ENCODE measurements at places on chromosomes 5 and 9.

DNA sequence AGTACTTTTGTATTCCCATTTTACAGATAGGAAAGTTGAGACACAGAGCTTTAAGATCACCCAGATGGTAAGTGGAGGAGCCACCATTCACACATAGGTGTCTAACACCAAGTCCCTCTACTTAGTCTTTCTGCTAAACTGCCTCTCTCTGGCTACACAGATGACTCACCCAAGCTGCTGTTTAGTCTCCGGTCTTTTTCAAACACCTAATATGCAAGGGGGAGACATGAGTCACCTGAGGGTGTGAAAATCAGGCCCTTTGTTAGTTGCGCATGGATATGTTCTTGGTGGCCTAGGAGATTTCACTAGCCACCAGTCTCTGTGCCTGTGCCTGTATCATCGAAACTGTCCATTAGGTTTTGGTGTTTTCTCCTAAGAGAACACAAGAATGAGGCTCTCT, 117.8 kb downstream of the MAST4 start:
- DNase-seq, result no peak

DNA sequence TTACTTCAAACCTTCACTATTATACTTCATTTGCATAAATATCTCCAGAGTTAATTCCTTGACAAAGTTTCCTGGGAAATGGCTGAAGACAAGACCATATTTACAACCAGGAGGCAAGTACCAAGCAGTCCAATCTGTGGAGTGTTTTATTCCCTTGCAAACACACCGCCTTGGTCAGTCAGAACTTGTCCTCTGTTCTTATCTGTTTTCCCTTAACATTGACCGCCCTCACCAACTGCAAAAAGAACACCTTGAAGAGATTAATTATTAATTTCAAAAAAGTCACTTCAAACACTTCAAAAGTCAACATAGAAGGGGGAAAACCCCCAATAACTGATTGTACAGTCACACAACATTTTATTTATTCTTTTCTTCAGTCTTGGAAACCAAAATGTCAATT, 269.0 kb upstream of the RGMB start:
- DNase-seq, result no peak

DNA sequence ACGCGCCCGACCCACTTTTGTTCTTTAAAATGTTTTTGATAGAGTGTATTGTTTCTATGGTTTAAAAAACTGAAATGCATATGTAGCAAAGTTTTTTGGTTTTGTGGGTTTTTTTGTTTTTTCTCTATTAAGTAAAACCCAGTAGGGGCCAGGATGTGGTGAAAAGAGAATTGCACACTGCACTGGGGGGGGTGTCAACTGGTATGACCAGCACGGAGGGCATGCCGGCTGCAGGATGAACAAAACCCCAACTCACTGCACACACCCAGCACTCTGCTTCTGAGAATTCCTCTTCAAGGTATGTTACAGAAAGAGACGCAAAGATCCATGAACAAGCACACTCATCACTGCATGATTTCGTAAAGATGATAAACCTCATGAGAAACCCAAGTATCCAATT, 75.0 kb downstream of the STK10 start:
- peak; percentile 45 for DNase-seq

GRCh38 chr5:178108966-178109365, 4.4 kb upstream of the N4BP3 start:
- DNase-seq, result no peak

- DNase-seq, result no peak
Observed at GRCh38 chr5:75690669-75691068, 26.6 kb downstream of the POC5 start.

- DNase-seq, result no peak
Observed at GRCh38 chr5:131260895-131261294, 3.0 kb upstream of the CDC42SE2 start.

GRCh38 chr5:151005950-151006576, 14.3 kb upstream of the GPX3 start:
- no peak for DNase-seq

GRCh38 chr5:106154280-106154716, 1516.4 kb downstream of the EFNA5 start:
- DNase-seq, result no peak

DNA sequence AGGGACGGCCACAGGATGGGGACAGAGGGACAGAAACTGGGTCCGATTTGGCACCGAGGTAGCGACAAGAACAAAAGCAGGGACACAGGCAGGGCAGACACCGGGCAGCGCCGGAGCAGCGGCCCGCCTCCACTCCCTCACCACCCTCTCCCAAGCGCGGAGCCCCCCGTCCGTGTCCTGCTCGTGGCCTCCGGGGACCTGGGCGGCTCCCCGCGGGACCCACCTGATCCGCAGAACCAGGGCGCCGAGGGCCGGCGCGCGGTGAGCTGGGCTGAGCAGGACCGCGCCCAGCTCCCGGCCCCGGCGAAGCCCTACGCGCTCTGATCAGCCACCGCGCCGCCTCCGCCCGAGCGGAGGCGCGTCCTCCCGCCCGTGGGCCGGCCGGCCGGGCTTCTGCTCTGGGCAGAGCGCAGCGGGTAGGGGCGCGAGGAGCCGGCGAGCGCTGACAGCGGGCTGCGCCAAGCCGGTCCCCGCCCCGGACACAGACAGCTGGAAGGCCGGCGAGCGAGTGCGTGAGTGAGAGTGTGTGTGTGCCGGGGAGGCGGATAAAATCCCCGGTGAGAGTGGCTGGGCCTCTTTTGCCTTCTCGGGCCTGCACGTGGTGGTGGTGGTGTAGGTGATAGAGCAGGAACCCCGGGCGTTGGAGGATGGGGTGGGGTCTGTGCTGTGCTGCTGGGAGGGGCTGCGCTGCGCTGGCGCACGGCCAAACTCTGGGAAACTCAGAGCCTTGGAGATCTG, at the start of gene GGTA1:
TSS of gene GGTA1 (minus strand) at position 418 of the 738 bp plus-strand sequence. CDS start 31,922 bp downstream, outside the sequence.
- peak; percentile 35 for DNase-seq

- no peak for DNase-seq
Observed at GRCh38 chr5:143275512-143276363, 127.7 kb downstream of the NR3C1 start.

- DNase-seq, result no peak
Observed at GRCh38 chr9:81370096-81370495, 319.3 kb downstream of the TLE1 start.

GRCh38 chr9:21813575-21814473, 11.4 kb downstream of the MTAP start:
- peak; percentile 87 for DNase-seq

- DNase-seq, result no peak
Observed at GRCh38 chr9:14690948-14691730, 2.1 kb downstream of the ZDHHC21 start.

GRCh38 chr5:57552033-57552432, 69.4 kb upstream of the ACTBL2 start:
- no peak for DNase-seq

GRCh38 chr5:175878544-175879438, 7.4 kb downstream of the CPLX2 start:
- DNase-seq, result peak; percentile 33

DNA sequence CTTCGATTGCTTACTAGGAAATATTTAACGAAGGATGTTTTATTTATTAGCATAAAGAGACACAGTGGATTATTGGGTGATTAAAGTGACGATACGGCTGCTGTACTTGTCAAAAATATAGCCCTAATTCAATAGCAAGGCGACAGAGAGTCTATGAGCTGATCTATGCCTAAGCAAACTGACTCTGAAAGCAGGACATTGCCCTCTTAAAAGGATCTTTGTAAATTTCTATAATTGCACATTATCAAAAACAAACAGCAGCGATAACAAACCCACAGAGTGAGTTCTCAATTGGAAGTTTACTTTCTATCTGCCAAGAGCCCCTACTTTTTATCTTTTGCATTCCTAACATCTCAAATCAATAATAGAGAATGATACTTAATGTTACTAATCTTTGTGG, 31.4 kb downstream of the TLX3 start:
- DNase-seq, result no peak

GRCh38 chr9:83060556-83060955, 2.4 kb downstream of the RASEF start:
- DNase-seq, result no peak

- no peak for DNase-seq
Observed at GRCh38 chr5:134103397-134103796, 11.1 kb upstream of the TCF7 start.

GRCh38 chr5:121299153-121299552, 552.5 kb upstream of the FTMT start:
- no peak for DNase-seq

GRCh38 chr9:125896404-125896803, 149.2 kb downstream of the PBX3 start:
- DNase-seq, result no peak

DNA sequence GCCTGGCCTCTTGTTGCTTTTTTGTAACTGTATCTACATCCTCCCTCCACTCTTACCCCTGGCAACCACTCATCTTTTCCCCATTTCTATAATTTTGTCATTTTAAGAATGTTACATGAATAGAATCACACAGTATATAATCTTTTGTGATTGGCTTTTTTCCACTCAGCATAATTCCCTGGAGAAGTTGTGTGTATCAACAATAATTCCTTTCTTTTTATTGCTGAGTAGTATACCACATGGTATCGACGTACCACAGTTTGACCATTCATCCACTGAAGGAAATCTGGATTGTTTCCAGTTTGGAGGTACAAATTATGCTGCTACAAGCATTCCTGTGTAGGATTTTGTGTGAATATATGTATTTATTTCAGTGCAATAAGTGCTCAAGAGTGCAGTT, 21.7 kb upstream of the ENTREP1 start:
- DNase-seq, result no peak

GRCh38 chr9:2966565-2967300, 122.8 kb upstream of the PUM3 start:
- no peak for DNase-seq

DNA sequence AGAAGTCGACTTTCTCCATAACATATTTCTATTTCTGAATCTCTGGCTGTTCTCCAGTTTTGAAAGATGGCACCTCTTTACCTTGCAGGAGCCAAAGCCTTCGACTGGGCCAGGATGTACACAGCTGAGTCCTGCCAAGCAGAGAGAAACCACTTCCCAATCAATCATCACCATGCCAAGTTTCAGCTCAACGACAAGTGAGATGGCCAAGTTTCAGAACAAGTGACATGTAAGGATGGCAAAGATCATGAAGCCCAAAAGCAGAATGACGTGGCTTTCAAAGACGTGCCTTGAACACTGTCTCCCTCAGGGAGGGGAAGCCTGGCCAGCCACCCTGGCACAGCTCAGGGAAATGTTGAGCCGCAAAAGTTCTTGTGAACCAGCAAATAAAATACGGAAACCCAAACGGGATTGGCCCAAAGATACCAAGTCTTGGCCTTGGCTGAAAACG, 17.7 kb downstream of the STK10 start:
- no peak for DNase-seq

Data from erythroblast (primary cell).